Caco-2 (cell line): ENCODE measurements at places on chromosomes 11 and 22. TPM values are rescaled to one million over a fixed set of nuclear protein-coding genes. Genes with fewer than 3 reads are reported as not detected.
A peak's percentile ranks its signal among the peaks of the same experiment; 100 is the strongest.

DNA sequence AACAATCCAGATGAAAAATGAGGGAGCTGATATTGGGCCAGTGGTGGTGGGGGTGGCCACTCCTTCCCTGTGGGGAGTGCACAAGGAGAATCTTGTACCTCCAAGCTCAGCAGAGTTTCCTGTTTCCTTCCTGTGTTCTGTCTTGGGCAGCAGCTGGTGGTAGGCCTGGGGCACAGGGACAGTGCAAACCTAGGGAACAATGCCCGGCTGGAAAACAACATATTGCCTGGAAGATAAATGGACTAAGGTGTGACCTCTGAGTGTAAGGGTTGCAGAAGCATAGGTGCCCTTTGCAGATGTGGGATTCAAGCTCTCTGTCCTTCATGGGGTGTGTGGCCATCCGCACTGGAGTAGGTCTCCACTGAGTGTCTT, 5.8 kb upstream of the JAM3 start:
- DNase-seq: no peak

OR5L2 gene
- not detected in 2 replicates for total RNA-seq

SPI1 gene
- total RNA-seq: not detected in 2 replicates

- DNase-seq: no peak
These were observed 59.8 kb downstream of the APOL5 start for GRCh38 chr22:35777335-35777975.

TSPAN32 gene
- 0.97 and 1.2 TPM in 2 replicates for total RNA-seq

DNA sequence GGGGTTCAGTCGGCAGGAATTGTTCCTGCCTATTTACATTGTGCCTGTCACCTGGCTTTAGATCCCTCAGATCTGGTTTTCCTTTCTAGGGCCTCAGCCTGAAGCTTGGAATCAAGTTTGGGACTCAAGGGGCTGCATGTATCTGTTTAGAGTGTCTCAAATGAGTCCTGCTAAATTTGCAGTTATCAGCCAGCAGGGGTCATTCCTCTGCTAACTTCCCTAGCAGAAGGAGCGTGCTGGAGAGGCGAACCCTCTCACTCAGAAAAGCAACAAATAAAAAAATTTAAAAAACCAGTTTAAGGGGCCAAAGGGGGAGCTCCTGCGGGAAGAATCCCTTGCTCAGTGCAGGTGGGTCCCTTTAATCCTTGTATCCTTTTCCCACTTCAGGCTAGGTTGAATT, 1220.2 kb downstream of the JRKL start:
- DNase-seq: peak; percentile 20

ART5 gene
- 0.97 and 1.1 TPM in 2 replicates for total RNA-seq

DNA sequence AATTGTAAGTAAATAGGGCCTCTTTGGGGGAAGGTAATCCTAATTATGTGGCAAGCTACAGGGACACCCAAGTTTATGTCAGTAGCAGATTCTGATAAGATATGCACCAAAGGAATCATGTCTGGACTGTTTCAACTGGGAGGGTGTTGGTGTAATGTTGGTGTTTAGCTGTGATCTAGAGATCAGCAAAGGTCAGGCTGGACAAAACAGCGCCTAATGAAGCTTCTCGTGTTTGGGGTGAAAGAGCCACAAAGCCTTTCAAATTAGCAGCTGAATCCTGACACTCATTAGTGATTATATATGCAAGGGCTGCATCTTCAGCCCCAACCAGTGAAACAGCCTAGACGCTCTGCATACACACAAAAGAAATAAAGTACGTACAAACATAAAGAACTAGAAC, 106.3 kb downstream of the MPPED2 start:
- DNase-seq: no peak

CNGA4 gene
- 0.56 TPM in 1 of 2 replicates, not detected in the other for total RNA-seq

DNA sequence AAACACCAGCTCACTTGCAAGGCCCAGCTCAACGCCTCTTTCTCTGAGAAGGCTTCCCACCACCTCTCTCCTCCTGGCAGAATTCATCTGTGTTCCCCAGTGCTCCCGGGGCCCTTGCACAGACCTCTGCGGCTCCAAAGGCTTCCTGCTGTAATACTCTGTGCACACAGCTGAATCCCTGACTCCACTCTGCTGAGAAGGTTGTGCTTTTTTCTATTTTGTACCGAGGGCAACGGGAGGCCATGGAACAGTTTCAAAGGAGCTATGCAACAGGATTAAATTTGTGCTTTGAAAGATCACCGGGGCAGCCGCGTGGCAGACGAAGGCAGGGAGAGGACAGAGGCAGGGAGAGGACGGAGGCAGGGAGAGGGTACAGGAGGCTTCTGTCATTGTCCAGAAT, 49.2 kb upstream of the SYT7 start:
- no peak for DNase-seq

PLEKHB1 gene
- 12.7 and 15.5 TPM in 2 replicates for total RNA-seq

DNA sequence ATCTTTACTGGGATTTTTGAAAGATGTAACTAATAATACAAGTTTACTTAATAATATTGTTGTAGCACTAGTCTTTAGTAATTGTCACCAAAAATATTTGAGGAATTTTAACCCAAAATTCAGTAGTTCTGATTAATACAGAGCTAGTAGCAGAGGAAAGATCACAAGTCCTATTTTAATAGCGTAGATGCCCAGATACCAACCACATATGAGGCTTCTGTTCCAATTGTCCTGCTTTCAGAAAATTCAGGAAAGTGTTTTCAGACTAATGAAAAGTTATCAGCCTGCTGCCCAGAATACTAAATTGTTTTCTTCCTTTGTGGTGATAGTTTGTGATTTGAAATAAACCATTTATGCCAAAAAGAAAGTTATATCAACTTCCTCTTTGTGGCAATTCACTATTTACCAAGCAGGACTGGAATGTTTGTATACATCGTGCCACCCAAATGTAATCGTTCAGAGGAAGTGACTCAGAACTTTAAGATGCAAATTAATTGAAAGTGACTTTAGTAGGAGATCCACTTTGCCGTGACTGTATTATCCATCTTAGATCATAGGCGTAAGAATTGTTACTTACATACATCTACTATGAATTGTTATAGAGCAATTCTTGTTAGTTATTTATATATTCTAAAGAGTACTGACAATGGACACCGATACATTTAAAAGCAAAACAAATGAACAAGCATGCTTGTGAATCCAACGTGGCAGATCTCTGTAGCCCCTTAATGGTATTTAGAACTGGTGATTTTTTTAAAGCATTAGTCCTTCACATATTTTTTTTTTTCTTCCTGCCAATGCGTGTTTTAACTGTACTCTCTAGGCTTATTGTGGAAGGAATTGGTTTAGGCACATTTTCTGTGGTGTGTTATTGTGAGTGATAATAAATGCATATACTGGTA, 231.0 kb downstream of the DDX10 start:
- no peak for DNase-seq

MMP13 gene
- total RNA-seq: not detected in 2 replicates

GRCh38 chr11:74011360-74012073, 2.6 kb upstream of the UCP3 start:
- DNase-seq: no peak

DNA sequence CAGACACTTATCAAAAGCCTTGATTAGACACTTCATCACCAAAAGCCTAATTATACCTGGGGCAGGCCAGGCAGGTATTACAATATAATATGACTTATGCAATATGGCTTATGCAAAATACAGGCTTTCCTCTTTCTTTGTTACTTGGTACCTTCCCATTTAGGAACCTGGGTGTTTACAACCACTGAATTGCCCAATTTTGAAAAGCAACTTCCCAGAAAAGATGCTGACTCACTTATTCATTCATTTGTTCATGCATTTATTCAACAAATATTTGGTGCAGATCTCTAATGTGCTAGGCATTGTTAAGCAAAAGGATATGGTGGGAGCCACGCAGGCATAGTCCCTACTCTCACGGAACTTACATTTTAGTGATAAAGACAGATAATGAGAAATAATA, 13.6 kb upstream of the JAML start:
- DNase-seq: no peak

DNA sequence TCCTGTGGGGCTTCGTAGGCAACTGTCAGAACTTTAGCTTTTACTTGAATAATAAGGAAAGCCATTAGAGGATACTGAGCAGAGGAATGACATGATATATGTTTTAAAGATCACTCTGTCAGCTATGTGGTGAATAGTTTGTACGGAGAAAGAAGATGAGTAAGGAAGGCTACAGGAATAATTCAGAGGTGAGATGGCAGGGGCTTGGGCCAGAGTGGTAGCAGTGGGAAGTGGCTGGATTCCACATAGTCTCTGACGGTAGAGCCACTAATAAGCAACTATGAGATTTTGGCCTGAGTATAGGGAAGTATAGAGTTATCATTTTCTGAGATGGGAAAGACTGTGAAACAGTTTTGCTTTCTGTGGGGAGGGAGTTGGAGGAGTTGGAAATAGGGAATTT, 93.9 kb upstream of the MTMR2 start:
- no peak for DNase-seq

- DNase-seq: peak; percentile 62
These were observed 475 bp downstream of the PITPNB start for GRCh38 chr22:27918341-27919221.

- no peak for DNase-seq
These were observed 28.9 kb upstream of the CARS1 start for GRCh38 chr11:3086114-3086513.

DNA sequence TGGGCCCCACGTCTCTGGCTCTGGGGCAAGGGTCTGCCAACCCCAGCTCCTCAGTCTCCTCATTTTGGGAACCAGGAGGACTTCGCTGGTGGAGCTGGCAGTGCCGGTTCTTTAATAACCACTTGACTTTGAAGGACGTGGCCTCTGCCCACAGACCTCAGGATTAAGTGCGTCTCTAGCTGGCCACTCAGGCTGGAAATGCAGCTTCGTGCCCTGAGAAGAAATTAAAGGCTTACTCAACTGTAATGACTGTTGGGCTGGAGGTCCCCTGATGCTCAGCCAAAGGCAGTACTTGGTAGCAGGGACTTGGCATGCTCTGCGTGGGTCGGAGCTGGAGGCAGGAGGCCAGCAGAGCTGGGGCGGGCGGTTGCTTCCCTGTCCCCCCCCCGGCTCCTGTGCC, 16.7 kb upstream of the PARVG start:
- DNase-seq: no peak

MPZL3 gene
- 29.6 and 31.8 TPM in 2 replicates for total RNA-seq

- DNase-seq: peak; percentile 75
These were observed 49.3 kb downstream of the AHNAK start for GRCh38 chr11:62497132-62497801.

DNA sequence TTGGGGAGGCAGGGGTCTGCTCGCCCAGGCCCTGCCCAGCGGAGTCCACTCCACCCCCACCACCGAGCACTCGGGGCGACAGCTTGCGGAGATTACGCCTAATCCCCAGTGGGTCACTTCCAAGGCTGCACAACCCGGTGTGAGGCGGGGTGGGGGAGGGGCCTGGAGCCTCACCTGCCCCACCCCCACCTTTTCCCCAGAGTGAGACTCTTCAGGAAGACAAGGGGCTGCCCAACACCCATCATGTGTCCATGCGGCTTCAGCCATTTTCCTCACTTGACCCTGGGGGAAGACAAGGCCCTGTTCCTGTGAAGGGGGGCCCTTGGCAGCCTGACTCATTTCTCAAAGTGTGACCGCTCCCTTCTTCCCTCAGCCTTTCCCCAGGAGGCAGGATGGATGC, 12.5 kb downstream of the SYNGR1 start:
- DNase-seq: no peak

SF3B2 gene
- total RNA-seq: 224 and 225 TPM in 2 replicates

- no peak for DNase-seq
These were observed 7.7 kb downstream of the CREB3L1 start for GRCh38 chr11:46285173-46285572.

DNA sequence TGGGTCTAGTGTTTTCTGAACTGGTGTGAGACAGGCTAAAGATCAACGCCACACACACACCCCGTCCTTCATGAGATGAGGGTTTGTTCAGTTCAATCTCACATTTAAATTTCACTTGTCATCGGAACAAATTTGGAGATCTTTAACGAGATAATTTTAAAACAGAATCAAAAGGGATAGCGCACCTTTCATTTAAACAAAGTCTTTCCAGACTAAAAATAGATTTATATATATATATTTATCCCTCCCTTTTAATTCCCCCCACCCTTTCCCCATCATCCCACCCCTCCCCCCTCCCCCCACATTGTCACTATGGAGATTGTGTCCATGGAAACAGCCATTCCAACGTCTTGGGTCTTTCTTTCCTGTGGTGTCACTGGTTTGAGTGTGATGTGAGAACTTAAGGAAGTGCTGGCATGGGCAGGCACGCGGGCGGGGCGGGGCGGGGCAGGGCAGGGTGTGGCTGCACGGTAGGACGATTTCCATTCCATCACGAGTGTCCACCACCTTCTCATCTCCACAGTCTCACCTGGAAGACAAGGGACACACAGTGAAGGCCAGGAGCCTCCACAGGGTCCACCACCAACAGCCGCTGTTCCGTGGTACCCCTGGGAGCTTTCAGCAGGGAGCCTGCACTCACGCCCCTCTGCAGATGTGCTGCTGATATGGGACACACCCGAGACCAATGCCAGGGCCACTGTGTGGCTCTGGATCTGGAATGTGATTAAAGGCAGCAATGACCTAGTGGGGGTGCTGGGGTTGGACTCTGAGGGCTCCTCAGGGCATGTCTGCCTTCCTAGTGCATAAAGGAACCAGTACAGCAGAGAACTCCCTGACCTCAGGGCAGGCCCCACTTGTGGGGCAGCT, 30.5 kb upstream of the CYP2D6 start:
- DNase-seq: no peak

MMP1 gene
- 15.7 and 37.6 TPM in 2 replicates for total RNA-seq

DNA sequence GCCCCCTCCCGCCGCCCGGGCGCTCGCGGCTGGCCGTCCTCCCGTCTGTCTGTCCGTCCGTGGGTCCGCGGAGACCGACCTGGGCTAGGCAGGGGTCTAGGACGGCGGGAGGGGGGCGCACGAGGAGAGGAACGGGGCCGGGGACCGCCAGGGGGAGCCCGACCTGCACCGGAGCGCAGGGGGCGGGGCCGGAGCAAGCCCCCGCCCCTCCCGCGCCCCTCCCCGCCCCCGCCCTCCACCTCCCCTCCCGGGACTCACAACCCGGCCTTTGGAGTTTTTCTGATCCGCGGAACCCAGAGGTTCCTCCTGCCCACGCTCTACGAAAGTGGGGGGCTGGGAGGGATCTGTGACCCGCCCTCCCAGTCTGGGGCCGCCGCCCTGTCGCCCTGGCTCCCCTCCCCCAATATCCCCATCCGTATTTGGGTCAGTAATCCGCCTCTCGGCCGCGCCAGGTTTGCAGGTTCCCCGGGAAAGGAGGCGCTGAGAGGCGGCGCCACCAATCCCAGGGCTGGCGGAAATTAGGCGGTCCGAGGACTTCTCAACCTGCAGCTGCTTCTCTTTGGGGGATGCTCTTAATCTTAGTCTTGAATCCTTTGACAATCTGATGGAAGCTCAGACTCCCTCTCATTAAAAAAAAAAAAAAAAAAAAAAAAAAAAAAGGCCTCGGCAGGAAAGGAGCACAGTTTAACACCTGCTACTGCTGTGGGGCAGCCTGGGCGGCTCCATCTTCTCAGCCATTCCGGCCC, 925 bp upstream of the KCNJ11 start:
- DNase-seq: peak; percentile 90

- no peak for DNase-seq
These were observed 17.8 kb downstream of the C11orf71 start for GRCh38 chr11:114382509-114382908.

RGL4 gene
- not detected in 2 replicates for total RNA-seq
